ENCODE measurements at places on chromosomes 7 and 10.

DNA sequence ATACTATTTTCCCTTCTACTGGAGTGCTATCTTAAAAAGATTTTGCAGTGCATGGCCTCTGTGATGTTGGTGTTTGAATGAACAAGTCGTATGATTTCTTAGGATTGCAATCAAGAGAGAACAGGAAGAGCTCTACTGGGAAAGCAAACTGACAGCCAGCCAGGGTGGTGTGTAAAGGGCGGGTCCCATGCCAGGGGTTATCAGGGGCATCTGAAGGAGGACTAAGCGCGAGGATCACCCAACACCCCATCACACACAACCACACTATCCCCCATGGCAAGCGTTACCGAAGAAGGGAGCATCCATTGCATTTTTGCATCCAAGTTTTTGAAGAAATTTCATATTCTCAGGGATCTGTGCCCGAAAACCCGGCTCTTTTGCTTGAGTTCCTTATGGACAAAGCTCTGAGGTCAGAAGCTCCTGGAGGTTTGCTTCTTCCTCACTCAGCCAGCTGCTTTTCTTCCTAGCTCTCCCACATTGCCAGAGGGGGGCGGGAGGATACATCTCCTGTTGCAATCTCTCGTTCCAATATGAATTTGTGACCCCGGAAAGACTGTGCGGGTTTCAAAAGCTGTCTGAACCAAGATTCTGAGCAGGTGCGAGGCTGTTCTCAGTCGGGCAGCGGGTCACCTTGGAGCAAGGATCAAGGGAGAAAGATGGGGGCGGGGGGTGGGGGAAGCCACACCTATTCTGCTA lies 5.2 kb downstream of the NEUROD6 start:
- DNase-seq, result no peak

DNA sequence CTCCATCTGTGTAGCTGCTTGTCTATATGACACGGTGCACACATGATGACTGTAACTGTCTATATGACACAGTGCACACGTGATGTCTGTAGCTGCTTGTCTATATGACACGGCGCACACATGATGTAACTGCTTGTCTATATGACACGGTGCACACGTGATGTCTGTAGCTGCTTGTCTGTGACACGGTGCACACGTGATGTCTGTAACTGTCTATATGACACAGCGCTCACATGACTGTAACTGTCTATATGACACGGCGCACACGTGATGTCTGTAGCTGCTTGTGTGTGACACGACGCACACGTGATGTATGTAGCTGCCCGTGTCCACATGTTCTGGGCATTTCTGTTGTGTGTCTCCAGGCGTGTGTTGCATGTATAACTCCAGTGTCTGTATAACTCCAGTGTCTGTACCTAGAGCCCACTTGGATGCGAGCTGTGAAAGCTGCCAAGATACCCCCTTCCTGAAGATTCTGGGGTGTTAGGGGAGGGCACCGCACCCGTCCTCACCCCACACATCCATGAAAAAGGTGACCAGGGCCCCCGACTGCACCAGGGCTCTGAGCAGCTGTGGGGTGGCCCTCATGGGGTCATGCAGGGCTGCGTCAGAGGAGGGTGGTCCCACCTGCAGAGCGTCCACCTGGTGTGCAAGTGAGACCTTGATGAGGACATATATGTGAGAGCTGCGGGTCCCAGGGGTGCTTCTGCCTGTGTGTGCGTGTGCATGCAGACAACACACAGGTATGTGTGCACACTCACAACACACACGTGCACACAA lies 137.9 kb downstream of the ELFN1 start:
- DNase-seq, result no peak

DNA sequence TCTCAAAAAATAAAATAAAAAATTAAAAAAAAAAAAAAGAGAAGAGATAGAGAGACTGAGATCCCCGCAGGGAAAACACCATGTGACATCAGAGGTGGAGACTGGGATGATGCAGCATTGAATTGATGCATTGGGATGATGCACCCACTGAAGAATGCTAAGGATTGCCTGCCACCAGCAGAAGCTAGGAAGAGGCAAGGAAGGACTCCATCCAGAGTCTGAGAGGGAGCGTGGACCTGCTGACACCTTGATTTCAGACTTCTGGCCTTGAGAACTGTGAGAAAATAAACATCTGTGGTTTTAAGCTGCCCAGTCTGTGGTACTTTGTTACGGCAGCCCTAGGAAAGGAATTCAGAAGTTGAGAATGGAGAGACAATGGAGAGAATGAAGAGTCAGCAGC lies 89.8 kb upstream of the PRPS1L1 start:
- no peak for DNase-seq

GRCh38 chr10:23516530-23516929 lies 77.7 kb downstream of the OTUD1 start:
- DNase-seq, result no peak

DNA sequence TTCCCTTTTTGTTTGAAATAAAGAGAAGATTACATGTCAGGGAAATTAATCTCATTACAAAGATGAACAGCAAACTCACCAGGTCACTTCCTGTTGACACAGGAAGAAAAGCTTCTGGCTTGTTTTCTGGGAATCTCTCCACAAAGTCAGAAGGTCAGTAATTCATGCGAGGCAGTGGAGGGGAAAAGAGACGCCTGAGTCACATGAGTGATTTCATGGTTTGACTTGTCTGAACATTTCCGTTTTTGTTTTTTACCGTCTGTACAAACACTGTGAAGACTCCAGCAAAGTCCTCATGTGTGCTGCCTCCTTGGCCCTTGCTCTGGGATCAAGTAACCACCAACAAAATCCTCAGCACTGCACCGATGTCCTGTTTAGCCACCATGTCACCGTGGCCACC lies 2.5 kb upstream of the HABP2 start:
- DNase-seq, result no peak

GRCh38 chr10:103659674-103660363 lies 166.3 kb downstream of the NEURL1 start:
- peak; percentile 25 for DNase-seq

- DNase-seq, result no peak
Measured at GRCh38 chr10:132354356-132355094, 22.5 kb downstream of the LRRC27 start.

GRCh38 chr10:129883029-129883428 lies 81.0 kb downstream of the EBF3 start:
- DNase-seq, result no peak

- DNase-seq, result no peak
Measured at GRCh38 chr10:93392121-93392520, 90.0 kb downstream of the MYOF start.

DNA sequence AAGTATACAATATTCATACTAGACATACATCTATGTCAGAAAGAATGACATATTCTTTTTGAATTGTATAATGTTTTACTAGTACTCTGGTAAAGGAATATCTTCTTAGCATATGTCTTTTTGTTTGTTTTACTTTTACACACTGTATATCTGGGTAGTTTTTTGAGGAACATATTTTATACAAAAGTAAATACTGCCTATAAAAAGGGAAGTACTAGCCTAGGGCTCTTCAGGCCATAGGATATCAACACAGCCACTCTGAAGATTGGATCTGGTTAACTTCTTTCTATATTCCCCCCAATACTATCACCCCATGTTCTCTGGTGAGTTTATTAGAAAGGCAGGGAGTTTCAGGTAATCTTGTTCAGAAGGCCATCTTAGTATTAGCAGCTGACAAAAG lies 134.6 kb downstream of the ZNF438 start:
- DNase-seq, result no peak

- DNase-seq, result no peak
Measured at GRCh38 chr7:8114175-8114574, 145.6 kb downstream of the GLCCI1 start.

DNA sequence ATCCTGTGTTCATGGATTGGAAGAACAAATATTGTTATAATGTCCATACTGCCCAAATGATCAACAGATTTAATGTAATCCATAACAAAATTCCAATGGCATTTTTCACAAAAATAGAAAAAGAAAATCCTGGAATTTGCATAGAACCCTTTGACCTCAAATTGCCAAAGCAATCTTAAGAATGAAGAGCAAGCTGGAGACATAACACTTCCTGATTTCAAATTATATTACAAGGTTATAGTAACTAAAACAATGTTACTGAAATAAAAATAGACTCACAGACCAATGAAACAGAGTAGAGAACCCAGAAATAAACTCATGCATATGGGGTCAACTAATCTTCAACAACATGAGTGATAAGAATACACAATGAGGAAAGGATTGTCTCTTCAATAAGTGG lies 302.5 kb downstream of the PHTF2 start:
- no peak for DNase-seq

DNA sequence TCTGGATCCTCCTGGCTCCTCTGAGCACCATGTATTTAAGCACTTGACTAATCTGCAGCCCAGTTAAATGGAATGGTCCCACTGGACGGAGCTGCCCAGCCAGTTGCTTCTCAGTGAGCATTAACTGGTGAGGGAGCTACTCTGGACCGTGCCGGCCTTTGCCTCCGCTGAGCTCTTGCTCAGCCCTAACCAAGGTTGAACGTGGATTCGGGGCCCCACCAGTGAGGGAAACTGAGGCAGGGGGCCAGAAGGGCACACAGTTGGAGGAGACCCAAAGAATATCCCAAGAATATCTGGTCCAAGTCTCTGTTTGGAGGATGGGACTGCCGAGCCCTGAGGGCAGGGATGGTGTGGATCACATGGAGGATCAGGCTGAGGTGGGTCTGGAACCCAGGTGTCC lies 13.7 kb downstream of the ADCYAP1R1 start:
- no peak for DNase-seq

DNA sequence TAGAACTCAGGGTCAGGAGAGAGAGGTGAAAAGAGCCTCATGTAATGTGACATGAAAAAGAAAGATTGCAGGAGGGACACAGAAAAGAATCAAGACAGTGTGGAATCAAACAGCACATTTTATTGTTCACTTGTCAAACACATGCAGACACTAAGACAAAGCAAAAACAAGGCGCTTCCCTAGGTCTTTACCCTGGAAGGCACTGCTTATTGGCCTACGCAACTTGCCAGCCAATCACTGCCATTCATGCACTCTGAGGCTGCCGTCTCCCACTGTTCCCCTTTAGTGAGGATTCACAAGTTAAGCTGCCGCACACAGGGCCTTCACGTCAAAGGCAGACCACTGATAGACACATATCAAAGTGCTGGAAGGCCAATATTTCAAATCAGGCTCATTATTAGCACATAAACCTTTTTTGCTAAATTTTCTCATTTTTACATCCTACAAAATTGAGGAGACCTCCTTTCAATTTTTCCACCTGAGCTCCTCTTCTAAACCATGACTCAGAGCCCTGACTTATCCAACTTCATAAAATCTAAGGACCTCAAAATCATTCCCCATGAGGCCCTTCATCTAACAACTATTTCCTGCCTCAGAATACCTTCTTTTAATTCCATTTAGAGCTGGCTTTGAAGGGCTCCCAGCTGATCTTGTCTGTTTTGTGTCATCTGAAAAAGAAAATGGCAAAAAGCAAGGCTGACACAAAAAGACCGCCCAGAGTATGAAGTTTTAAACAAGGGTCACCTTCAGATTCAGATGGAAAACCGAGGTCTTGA lies 149.4 kb downstream of the CHCHD3 start:
- DNase-seq, result no peak

Data from NCI-H446 treated with DMSO at 0.1 percent for 48 hours (cell line).